ENCODE measurements at places on chromosomes 5 and 9. TPM values are rescaled to one million over a fixed set of nuclear protein-coding genes. Genes with fewer than 3 reads are reported as not detected.

The DPYSL3 gene
- 888 TPM for total RNA-seq

- DNase-seq = no peak
Measured at GRCh38 chr9:89797937-89798455, 193.2 kb downstream of the GADD45G start.

- no peak for DNase-seq
Measured at GRCh38 chr9:99129091-99129490, 24.2 kb downstream of the TGFBR1 start.

The CAMK4 gene
- total RNA-seq = 67.3 TPM

The TICAM2 gene
- 1.2 TPM for total RNA-seq

- DNase-seq = no peak
Measured at GRCh38 chr9:37446401-37446800, 18.8 kb downstream of the ZBTB5 start.

DNA sequence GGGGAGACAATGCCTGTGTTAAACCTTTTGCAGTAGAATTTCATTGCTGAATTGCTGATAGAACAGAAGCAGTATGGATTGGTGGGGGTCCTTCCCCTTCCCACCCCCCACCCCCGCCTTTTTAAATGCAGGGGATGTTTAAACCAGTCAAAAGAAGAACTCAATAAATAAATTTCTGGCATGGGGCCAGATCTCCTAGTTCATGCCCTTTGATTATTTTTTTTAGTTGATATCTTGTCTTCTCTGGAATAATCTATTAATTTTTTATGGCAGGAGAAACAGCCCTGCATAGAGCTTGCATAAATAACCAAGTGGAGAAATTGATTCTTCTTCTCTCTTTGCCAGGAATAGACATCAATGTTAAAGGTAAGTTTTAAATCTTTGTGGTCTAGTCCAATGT lies 72.8 kb downstream of the SLF1 start:
- DNase-seq = no peak

- DNase-seq = no peak
Measured at GRCh38 chr5:94856257-94856800, 237.9 kb downstream of the SLF1 start.

The CYLC2 gene
- not detected for total RNA-seq
